ENCODE measurements at places on chromosomes 2 and 18.

DNA sequence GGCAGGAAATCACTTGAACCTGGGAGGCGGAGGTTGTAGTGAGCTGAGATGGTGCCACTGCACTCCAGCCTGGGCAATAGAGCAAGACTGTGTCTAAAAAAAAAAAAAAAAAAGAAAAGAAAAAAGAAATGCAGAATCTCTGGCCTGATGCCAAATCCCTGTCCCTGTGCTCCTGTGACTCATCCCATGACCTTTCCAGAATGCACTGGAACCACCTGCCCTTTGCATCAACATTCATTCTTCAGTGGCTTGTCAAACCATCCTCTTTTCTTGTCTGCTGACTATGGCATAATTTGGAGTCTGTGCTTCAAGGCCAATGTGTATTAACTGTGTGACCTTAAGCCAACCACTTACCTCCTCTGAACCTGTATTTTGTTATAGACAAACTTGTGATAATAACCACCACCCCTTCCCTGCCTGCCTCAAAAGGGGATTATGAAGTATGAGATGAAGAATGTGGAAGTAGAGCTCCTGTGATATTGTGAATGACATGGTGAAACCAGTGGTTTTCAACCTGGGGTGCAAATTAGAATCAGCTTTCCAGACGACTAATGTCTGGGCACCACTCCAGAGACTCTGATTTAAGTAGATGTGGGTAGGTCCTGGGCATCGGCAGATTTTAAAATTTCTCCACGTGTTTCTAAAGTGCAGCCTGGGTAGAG, 189.3 kb downstream of the CLIP4 start:
- no peak for DNase-seq

DNA sequence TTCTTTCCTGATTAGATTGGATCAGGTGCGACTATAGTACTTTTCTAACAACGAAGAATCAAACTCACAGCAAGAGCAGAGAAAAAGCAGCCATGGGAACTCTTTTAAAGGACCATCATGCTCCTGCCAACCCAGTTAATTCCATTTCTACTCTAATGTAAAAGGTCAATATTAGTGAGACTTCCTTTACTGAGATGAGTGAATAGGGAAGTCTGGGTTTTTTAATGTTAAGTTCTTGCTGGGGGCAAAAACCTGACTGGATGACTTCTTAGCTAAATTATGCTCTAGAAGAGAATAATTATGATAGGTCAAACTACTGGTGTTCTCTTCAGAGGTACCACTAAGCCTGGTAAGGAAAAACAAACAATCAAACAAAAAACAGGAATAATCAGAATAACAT, 8.4 kb downstream of the SRBD1 start:
- no peak for DNase-seq

- peak; percentile 78 for DNase-seq
These were observed 1.6 kb downstream of the SPRED2 start for GRCh38 chr2:65430603-65431420.

DNA sequence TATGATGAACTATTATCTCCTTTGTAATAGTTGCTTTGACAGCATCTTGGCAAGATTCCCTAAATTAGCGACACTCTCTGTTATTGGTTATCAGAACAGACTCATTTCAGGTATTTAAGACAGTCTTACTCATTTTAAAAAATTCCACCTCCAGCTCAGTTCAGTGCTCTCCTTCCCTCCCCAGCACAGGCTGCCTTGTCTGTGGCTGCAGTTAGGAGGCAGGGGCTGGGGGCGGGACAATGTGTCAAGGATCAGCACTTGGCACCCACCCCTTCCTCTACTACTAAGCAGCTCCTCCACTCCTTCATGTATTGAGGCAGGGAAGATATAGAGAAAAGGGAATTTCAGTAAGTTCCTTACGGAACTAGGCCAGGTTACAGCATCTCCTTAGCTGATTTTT, 85.0 kb downstream of the VSNL1 start:
- no peak for DNase-seq

GRCh38 chr2:41375901-41376300, 671.9 kb upstream of the PKDCC start:
- DNase-seq = no peak

- DNase-seq = peak; percentile 61
These were observed 219.6 kb downstream of the TSN start for GRCh38 chr2:121974897-121975661.

DNA sequence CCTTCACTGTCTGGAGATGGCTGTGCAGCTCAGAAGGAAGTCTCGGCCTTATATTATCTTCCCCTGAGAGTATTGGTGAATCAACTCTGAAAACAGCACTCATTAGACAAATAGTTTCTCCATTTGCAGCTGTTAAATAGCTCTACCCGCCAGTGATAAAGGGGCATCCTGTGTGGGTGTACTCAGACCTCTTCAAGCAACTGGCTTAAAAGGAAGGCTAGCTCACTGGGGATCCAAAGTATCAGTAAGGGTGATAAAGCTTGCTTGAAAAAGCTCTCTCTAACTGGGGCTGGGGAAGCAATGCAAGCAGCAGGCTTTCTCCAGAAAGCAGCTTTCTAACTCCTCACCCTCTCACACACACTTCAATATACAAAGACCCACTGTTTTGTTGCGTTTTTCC, 64.9 kb upstream of the PSMD14 start:
- DNase-seq = no peak

DNA sequence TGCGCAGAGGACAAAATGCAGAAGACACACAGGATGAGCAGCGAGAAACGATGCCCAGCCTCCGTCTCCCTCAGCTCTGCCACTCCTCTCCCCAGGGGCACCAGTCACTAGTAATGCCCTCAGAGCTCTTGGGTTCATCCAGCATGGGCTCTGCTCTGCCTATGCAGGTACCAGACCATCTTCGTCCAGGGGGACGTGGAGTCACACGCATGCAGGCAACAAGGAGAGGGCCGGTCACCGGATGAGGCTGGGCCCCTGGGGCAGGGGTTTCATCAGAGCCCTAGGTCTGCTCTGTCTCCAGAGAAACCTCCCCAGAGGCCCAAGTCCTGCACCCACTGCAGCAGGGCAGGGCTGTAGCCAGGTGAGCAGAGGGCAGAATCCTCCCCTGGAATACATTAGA, 23.9 kb downstream of the RAB31 start:
- no peak for DNase-seq

DNA sequence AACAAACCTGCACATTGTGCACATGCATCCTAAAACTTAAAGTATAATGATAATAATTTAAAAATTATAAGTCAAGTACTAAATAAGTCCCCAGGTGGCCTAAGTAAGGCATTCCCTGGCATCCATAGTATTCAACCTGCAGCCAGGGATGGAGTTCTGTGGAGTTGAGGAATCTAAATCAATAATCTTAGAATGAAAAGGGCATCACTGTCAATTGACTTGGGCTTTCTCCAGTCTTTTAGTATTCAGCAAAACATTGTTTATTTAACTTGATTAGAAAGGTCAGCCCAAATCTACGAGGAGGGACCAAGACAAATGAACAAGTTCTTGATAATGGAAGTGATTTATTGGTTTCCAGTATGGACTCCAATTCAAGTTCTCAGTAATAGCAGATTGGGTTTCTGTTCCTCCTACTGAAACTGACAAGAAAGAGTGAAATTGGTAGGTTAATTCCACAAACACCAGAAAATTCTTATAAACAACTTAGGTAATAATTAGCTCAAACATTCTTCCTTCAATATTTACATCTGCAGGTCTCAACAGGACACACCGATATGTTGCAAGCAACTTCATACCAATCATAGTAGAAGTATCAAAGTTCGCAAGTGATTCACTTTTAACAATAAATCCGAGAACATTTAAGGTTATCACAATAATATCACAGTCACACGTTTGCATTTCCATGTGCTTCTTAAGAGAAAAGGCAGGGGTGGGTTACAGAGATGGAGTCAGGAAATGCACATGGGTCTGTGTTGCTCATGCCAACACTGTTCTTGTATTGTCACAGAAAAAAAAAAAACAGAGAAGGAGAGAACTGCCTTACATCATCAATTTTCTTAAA, 51.7 kb upstream of the EHBP1 start:
- DNase-seq = peak; percentile 92

DNA sequence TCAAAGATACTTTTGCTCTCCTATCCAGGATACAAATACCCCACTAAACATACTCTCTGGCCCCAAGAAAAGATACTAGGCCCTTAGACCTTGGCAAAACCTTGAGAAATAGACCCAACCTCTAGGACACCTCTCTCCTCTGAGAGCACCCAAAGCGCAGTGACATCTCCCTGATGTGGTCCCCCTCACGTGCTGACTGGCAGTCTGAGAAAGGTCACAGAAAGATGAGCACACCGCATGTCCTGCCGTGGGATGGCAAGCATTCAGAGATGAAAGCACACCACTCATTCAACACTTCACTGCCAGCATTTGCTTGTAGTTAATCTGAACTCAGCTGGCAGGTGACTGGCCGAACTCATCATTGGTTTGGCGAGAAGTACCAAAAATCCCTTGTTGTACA, 6.1 kb upstream of the TBC1D8 start:
- DNase-seq = no peak

DNA sequence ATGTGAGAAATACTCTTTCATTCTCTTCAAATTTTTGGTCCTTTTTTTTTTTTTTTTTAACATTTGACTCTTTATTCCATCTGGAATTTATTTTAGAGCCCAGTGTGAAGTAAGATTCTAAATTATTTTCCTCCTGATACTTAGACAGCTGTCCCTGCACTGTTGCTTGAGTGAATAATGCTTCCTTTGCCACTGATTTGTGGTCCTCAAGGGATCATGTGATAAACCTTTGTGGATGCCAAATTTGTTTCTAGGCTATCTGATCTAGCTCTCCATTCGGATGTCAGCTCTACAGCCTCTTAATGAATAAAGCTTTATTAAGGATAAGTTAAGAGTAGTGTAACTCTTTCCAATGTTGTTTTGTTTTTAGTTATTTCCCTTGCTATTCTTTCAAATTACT, 142.3 kb downstream of the SMAD7 start:
- DNase-seq = no peak

- DNase-seq = no peak
These were observed 1241.1 kb upstream of the LRRTM1 start for GRCh38 chr2:81545626-81546025.

DNA sequence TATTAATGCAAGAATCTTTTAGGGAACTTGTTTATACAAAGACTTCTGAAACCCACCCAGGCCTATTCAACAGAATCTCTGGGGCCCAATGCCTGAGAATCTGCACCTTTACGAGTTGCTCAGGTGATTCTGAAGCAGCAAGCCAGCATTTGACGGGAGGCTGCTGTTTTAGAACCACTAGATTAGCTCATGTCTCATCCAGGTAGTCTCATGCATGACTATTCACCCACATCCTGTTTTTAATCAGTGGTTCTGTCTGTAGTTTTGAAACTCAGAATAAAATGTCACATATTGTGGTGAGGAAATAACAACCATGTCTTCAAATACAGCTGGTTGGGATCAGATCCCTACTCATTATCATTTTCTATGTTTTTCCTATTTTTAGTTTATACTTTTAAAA, 39.5 kb downstream of the CYTIP start:
- no peak for DNase-seq

GRCh38 chr18:11005528-11005927, 143.8 kb downstream of the PIEZO2 start:
- peak; percentile 4 for DNase-seq

- DNase-seq = no peak
These were observed 15.5 kb upstream of the ACTR2 start for GRCh38 chr2:65212115-65212514.

GRCh38 chr2:237483018-237483731, 3.9 kb upstream of the MLPH start:
- DNase-seq = peak; percentile 90

- DNase-seq = no peak
These were observed 13.3 kb downstream of the RELCH start for GRCh38 chr18:62200121-62200914.

DNA sequence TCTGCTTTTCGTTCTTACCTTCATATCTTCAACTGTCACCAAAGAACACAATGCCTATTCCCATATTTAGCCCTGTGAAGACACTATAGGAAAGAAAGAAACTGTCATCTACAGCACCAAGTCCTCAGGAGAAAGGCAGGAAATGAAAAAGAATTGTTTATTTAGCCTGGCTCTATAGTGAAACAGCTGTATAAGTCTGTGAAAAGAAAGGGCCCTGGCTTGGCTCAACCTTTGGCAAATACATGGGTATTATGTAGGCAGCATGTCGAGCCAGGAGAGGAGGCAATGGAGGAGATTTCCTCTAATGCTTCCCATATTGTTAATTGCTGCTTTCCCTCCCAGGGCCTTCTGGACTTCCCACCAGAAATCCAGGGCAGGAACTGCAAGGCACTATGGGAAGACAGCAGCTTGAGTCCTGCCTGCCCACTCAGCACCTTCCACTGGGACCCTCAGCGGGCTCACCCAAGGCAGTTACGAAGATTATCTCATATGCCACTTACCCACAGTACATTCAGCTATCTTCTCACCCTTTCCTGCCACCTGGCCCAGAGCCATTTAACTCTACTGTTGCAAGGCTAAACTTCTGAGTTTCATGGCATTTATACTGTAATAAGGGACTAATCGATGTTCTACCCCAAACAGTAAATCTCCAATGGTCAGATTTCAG, 30.1 kb downstream of the SLC8A1 start:
- no peak for DNase-seq

- DNase-seq = no peak
These were observed 12.7 kb downstream of the FBLN7 start for GRCh38 chr2:112150851-112151250.

GRCh38 chr2:240990266-240990529, 8.2 kb upstream of the SNED1 start:
- no peak for DNase-seq

- DNase-seq = no peak
These were observed 108.0 kb upstream of the CSRNP3 start for GRCh38 chr2:165361514-165361913.

- no peak for DNase-seq
These were observed 812.6 kb upstream of the LRATD1 start for GRCh38 chr2:13819896-13820295.

DNA sequence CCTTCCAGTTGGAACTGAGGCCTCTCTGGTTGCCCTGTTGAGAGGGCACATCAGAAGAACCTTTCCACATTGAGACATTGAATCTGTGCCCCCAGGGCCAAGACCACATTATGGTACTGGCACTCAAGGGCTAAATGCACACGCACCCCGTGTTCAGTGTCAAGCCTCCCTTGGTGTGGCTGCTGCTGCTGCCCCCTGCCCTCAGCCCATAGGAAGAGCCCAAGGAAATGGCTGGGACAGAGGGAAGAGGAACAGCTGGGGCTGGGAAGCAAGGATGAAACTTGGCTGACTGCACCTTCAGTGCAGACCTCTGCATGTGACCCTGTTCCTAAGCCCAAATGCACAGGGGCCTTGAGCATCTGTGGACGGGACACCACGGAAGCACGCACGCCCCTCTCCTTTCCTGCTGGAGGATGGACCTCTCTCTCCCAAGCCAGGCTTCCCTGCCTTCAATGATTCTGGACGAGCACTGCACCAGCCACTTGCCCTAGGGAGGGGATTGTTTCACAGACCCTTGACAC, 40.2 kb downstream of the NIFK start:
- DNase-seq = no peak
